ENCODE measurements at places on chromosomes 7 and 10.

- DNase-seq: no peak
These were observed 170.4 kb upstream of the C7orf33 start for GRCh38 chr7:148419856-148420832.

DNA sequence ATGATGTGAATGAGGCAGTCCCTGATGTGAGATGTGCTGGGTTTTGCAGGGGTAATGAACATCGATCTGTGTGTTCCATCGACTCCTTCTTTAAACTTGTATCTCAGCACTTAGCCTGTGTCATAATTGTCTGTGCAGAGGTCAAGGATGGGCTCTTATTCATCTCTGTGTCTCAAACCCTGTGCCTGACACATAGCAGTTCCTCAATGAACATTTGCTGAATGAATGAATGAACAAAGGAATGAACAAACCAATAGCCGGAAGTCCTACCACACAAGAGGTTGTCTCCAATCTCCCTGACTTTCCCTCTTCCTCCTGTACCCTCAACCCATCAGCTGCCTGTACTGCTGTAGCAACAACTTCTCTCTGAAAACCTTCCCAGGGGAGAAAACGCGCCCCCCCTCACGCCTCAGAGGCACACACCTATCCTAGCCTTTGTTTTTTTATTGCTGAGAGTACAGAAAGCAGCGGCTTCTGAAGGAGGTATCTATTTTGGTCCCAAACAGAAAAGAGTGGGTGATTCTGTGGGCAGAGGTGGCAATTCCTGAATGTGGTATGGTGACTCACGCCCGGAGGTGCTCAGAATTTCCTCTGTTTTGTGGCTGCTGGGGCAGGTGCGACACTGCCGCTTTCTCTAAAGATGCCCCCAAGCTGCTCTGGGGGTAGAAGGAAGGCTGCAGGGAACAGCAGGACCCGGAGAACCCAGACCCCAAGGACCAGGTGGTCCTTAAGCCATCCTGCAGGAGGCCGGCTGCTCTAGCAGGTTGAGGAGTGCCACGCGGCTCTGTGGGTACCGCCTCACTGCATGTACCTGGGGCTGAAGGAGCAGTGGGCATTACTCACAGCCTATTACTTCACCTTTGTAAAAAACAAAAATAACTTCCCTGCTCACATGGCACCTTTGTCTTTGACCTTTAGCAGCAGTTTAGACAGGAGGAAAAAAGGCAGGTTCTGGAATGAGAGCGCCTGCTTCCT lies 9.6 kb downstream of the IL2RA start:
- no peak for DNase-seq

- no peak for DNase-seq
These were observed 75.1 kb downstream of the ANKRD61 start for GRCh38 chr7:6106140-6106904.

DNA sequence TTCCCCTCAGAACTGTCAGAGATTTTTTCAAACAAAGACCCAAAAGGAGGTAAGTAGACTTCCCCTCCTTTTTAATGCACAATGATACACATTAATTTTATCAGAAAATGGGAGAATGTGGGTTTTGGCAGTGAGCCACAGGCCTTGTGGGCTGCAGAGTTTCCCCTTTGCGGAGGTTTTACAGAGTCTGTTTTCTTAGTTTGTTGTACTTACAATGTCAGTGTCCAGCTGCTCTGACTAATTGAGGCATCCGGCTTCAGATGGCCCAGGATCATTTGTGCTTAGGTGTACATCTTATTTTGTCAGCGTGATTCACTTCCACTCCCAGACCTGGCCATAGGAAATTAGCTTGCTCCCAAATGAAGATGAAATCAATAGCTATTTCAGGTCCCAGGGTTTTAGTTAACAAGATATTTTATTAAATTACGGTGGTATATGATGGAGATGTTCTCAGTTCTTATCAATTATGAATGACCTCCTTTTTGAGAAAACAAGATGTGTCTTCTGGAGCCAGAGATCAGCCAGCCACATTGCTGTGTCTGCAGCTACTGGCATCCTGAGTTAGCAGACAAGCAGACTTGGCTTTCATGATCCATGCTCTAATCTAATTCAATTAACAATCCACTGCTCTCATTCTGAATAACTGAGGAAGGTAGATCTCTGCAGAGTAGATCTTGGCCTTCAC lies 1086.6 kb upstream of the SORCS1 start:
- DNase-seq: no peak

DNA sequence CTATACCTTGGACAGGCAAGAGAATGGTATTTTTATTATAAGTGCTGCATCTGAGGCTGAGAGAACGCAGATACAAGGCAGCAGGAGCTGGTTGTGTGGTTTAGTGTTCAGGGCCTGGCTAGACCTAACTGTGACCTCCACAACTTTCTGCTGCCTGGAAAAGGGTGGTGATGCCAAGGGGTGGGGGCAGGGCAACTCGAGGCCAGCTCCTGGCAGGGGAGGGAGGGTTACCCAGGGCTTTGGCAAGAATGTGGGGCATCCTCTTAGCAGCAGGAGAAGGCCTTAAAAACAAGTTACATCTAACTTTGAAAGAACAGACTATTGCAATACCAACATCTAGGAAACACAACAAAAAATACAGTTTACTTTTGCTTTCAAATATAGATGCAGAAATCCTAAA lies 13.0 kb downstream of the MXI1 start:
- no peak for DNase-seq

DNA sequence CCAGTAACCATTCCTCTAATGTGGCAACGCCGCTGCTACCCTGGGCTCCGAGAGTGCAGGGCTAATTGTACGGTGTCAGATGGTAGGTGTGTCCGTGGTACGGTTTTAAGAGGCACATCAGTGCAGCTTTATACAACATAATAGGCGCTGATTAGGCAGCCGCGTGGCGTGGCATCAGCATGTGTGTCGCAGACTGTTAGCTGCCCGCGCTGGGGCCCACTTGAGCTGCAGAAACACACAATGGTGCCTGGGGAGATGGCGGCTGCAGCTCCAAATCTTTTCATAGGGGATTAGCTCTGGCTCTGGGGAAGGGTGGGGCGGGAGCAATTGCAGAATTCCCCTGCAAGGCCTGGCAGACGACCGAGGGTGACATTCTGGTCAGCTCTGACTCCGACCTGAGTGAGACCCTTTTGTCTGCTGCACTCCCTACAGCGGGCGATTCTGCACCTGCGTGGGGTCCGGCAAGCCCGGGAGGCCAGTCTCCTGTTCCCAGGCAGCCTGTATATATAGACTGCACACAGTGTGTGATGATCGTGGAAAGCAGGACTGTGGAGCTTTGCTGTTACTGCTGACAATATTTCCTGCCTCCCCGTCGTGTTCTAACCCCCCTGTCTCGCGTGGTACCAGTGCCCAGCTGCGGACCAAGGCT lies 722.7 kb upstream of the CELF2 start:
- DNase-seq: no peak

DNA sequence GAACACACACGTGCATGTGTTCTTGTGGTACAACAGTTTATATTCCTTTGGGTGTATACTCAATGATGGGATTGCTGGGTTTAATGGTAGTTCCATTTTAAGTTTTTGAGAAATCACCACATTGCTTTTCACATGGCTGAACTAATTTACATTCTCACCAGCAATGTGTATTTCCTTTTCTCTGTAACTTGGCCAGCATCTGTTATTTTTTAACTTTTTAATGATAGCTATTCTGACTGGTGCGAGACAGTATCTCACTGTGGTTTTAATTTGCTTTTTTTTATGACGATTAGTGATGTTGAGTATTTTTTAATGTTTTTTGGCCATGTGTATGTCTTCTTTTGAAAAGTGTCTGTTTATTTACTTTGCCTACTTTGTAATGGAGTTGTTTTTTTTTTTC lies 256.6 kb downstream of the ZWINT start:
- DNase-seq: no peak

- DNase-seq: no peak
These were observed 244.2 kb upstream of the FOXK1 start for GRCh38 chr7:4437916-4438315.

GRCh38 chr10:19611775-19612174 lies 204.5 kb upstream of the PLXDC2 start:
- no peak for DNase-seq

DNA sequence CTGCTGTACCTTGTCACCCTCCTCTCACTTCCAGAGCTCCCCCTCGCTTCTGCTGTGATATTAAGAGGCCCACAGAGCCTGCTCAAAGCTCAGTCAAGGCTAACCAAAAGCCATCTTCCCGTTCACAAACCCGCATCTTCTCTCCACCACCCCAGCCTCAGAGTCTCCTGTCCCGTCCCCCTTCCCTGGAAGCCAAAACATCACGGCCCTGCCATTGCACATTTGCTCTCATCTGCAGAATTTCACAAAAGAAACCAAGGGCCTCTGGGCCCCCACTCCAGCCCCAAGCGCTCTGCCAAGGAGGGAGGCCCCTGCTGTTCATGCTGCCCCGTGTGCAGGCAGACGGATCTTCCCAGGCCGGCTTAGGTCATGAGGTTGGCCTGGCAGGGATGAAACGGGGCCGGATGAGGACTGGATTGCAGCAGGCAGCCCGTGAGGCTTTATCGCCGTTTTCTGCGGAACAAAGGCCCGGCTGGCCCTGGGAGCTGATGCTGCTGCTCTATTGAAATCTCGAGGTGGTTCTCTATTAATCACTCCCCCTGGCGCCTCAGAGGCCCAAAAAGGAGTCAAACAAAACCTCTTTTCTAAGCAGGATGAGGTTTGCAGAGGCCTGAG lies 31.6 kb upstream of the FOXK1 start:
- no peak for DNase-seq

GRCh38 chr7:77391230-77391629 lies 24.9 kb downstream of the GSAP start:
- no peak for DNase-seq

DNA sequence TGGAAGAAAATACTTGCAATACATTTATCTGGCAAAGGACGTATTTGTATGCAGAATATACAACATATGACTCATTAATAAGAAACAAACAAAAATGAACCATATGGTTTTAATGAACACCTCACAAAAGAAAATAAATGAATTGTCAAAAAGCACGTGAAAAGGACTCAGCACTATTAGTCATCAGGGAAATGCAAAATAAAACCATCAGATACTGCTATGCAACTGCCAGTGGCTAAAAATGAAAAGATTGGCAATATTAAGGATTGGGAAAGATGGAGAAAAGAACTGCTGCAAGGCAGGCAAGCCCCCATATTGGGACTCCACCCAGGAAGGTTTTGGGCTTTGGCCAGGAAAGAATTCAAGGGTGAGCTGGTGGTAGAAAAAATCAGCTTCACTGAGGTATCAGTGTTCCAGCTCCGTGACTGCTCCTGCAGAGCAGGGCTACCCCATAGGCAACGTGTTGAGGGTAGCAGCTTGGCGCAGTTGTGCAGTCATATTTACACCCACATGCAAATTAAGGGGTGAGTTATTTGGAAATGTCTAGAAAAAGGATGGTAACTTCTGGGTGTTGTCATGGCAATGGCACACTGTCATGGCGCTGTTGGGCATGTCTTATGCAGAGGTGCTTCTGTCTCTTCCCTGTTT lies 72.7 kb downstream of the CUBN start:
- no peak for DNase-seq

DNA sequence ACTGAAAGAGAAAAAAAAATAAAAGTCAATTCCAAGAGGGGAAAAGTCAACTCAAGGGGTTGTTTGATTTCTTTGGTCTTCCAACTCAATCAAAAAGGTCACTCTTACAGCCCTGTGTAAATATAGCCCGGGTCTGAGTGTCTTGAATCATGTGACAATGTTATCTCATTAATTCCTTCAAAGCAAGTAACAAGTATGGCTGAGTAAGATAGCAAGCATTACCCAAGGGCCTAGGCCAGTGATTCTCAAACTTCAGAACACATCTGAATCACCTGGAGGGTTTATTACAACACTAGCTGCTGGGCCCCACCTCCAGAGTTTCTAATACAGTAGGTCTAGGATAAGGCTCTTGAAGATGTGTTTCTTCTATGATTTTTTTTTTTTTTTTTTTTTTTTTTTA lies 125.0 kb downstream of the PRLHR start:
- DNase-seq: no peak

DNA sequence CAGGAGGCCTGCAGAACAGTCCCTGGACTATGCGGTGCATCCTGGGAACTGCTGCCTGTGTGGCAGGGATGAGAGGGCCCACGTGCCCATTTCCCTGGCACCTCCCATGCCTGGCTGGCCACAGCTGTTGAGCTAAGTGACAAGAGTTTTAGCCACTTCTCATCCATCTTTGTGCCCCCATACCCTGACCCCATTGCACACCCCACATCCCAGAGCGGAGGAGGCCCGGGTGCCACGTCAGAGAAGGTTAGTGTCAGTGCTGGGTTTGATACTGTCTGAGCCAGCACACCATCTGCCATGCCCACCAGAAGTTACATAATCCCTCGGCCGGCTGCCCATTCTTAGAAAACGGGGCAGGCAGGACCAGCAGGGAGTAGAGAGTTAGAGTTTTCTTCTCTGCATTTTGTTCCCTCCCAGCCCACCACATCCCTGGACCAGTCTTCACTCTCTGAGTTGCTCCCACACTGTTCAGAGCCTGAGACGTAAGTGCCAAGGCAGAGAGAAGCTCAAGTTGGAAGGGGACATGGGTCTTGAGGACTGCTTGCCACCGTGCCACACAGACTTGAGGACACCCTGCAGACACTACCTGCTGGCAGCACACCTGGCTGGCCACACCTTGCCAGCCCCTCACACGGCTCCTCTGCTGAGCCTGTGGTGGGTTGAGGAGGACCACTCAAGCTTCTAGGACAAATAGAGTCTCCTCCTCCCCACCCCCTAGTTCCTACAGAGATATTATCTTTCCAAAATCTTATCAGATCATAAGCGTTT lies 13.1 kb downstream of the UNC5B start:
- no peak for DNase-seq

DNA sequence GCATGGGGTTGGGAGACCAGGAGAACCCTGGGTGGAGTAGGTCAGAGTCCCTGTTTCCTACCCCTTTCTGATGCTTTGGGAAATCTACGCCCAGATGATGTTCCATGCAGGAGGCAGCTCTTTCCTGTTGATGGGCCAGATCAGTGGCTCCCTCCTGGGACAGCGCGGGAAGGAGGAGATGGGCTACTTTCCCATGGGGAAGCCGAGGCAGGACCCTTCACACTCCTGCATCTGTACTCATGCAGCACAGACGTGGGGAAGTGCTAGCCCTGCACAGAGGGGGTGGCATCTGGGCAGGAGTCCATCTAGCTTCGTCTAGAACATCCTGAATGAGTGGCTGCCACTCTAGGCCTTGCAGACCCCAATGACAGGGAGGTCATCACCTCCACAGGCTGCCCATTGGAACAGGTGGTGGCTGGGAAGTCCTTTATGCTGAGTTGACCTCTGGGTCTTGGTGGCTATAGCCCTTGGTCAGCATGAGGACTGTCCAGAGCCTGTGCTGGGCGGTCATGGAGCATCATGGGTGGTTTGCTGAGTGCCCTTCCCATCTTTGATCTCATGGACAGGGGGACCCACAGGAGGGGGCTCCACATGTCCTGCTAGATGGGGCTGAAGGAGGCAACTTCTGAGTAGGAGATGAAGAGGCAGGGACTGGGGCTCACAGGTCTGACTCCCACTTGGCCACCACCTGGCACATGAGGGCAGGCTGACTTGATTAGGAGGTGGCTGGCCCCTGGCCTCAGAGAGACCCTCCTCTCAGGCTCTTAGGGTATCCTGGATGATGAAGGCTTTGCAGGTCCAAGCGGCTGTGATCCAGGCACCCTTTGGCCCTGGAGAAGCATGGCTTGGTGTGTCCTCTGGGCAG lies 24.6 kb downstream of the RAMP3 start:
- no peak for DNase-seq

GRCh38 chr7:136637813-136638212 lies 230.6 kb upstream of the CHRM2 start:
- DNase-seq: no peak

GRCh38 chr7:137283153-137283552 lies 60.4 kb downstream of the PTN start:
- no peak for DNase-seq

Data from KG1 (cell line).